ENCODE measurements at places on chromosomes 5 and 9.
A peak's percentile ranks its signal among the peaks of the same experiment; 100 is the strongest.

GRCh38 chr9:105295201-105295550 is 50.7 kb downstream of the SLC44A1 start:
- DNase-seq: no peak

GRCh38 chr5:111762895-111763294 is 5.9 kb upstream of the NREP start:
- no peak for DNase-seq

- DNase-seq: no peak
Measured at GRCh38 chr5:9398227-9398626, 147.6 kb downstream of the SEMA5A start.

DNA sequence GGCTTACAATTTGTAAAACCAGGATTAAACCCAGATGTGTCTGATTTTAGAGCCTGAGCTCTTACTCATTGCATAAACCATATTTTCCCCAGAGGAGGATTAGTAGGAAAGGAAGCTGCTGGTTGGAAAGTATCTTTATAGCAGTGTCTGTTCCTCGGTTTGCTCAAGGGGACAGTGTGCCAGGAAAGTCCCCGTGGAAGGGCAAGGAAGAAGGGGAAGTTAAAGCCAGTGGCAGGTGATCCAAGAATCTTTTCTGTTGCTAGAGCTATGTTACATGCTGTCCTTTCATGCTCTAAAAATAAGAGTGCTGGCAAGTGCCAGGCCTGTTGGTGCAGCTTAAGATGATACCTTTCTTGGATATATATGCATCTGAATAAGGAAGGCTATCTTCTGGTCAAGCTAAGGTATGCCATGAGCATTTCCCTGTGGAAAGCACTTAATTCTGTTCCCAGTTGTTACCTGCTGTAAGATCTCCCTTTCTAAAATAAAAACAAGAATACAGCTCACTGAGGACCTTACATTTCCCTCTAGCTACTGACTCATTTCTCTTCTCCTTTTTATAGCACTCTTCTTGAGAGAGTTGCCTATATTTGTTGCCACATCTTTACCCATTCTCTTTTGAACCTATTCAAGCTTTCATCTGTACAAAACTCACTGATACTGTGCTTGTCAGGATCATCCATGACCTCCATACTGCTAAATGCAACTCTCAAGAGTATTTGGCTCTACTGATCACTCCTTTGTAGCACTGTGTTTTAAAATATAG is 8.0 kb downstream of the PDCD1LG2 start:
- no peak for DNase-seq

DNA sequence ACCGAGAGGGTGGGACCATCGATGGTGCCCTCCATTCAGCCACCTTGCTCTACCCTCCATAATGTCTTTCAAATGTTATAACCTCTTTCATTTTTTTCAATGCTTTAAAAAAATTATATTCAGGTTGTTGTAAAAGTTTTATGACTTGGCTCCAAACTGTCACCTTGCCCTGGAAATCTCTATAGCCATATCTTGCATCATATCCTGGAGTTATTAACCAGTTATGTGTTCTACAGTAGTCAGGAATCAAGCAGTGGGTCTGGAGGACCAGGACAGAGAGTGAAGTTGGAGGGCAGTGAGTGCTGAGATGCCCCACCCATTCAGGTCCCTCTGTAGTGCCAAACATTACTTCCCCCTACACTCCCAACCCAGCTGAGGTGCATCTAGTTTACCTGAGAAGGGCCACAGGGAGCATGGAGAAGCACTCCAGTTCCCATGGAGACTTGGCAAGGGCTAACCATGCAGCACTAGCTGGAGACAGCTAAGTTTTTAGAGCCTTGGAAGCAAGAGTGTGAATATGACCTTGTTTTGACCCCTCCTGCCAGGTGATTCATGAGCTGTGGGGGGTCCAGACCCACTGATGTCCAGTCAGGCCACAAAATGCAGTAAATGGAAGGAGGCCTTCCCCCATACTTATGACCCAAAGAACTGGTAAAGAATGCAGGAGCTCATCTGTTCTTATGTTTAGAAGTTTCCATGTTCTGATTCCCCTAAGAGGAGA is 5.5 kb downstream of the IFNA8 start:
- no peak for DNase-seq

- DNase-seq: no peak
Measured at GRCh38 chr5:36569491-36569890, 36.9 kb upstream of the SLC1A3 start.

GRCh38 chr5:77065256-77065655 is 21.8 kb downstream of the ZBED3 start:
- no peak for DNase-seq

DNA sequence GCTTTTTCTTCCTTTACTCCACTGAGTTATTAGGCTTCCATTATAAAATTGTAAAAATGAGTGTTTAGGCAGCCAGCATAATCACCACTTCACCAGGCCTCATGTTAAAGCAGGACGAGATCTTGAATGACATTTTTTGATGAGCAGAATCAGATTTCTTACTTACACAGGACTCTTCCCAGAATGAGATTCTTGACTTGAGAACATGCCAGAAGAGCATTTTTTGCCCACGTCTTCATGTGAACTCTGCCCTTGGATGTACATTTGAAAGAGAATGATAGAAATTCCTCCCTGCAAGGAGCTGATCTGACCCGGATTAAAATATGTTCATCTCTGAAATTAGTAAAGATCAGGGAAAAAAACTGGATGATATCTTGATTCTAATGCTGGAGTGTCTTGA is 212.1 kb upstream of the ADRA1B start:
- no peak for DNase-seq

- DNase-seq: no peak
Measured at GRCh38 chr9:112831281-112831851, 59.3 kb downstream of the SLC46A2 start.

DNA sequence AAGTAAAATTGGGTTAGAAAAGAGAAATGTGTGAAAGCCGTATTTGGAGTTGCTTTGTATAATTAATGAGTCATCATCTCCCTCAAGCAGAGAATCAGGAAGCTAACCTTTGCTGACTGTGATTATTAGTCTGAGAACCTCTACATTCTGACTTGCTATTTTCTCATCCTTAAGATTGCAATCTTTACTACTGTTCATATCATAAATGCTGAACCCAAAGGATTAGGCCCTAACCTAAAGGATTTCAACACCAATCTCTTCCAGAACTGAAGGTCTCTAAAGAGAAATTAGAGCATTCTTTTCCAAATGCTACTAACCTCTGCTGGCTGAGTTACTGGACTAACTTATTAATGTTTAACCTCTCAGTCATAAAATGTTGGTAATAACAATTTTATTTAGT is 538.1 kb upstream of the MEF2C start:
- DNase-seq: no peak

DNA sequence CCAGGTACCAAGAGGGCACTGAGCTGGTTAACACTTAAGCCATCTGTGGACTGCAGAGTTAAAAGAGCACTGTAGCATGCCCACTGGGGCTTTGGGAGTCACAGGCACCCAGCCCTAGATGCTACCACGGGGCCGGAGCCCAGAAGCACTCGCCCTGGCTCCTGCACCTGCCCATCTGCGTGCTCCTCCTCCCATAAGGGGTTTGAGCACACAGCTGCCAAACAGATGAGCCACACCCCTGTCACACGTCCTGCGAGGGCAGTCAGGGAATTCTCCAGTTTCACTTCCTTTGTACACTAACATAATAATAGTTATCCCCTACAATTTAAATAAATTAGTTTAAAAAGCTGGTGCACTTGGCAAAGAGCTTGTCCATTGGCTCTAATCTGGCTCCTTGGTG is 4.5 kb upstream of the PCA3 start:
- no peak for DNase-seq

DNA sequence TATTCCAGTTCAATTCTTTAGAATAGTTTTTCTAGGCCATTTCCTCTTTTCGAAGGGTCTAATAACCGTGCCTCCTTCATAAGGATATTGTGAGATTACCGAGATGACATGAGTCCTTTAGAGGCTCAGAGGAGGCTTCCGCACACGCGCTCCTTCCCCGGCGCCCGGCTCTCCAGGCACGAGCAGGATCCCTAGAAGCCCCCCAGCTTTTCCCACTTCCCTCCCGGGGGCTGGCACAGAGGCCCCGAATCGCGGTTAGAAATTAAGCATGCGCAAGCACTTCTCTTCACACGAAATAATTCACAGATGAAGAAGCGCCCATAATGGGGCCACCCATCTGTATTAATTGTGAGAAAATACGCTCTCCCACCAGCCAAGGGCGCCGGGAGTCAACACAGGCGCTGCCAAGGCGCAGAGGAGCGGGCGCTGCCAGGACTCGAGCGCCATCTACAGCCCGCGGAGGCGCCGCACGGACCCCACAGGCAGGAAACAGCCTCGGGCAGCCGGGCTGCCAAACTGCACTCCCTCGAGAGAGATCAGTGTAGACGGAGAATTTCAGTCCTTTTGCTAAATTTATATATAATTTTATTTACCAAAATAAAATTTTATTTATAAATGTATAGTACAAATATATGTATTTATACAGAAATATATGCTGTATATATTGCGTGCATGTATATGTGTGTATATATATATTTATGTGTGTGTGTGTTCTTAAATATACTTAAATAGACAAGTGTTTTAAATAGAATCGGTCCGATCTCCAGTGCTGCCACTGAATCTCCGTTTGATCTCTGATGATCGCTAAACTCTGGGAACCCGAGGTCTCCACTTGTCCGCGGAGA is 258.1 kb upstream of the NFIL3 start:
- peak; percentile 22 for DNase-seq

- DNase-seq: no peak
Measured at GRCh38 chr5:168608386-168608785, 29.2 kb upstream of the PANK3 start.

GRCh38 chr5:39076757-39077728 is 2.8 kb upstream of the RICTOR start:
- DNase-seq: no peak

DNA sequence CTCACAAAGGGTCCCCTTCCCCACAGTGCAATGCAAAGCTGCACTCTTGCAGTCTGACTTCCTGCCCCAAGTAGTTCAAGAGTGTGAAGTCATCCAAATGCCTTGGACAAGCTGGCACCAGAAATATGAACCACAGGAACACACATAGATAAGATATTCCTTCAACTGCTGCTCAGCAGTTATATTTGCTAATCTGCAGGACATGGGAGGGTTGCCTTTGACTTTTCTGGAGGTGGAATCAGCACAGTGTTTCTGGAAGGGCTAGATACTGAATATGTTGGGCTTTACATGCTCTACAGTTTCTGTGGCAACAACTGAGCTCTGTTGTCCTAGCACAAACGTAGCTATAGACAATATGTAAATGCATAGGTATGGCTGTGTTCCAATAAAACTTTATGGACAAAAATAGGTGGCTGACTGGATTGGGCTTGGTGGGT is 96.7 kb upstream of the PCA3 start:
- no peak for DNase-seq

GRCh38 chr5:134538296-134538695 is 12.8 kb downstream of the JADE2 start:
- no peak for DNase-seq

GRCh38 chr5:14364576-14365472 is 216.8 kb upstream of the OTULINL start:
- DNase-seq: no peak
